ENCODE measurements at places on chromosomes 1 and 21. TPM values are rescaled to one million over a fixed set of nuclear protein-coding genes. Genes with fewer than 3 reads are reported as not detected.

The AK5 gene
- total RNA-seq: 4.1 TPM

- H3K4me1 ChIP-seq: peaks cover 18% of the 10 kb centered on the region
- no peaks in the 10 kb centered on the region for H3K36me3 ChIP-seq
- H3K27ac ChIP-seq: peak overlapping the region; percentile 95
- H3K4me3 ChIP-seq: peak overlapping the region; percentile 81
- no peak for DNase-seq
Observed at GRCh38 chr1:32073299-32074229, 825 bp downstream of the TMEM39B start.

The HLX gene
- total RNA-seq: 7.8 TPM

DNA sequence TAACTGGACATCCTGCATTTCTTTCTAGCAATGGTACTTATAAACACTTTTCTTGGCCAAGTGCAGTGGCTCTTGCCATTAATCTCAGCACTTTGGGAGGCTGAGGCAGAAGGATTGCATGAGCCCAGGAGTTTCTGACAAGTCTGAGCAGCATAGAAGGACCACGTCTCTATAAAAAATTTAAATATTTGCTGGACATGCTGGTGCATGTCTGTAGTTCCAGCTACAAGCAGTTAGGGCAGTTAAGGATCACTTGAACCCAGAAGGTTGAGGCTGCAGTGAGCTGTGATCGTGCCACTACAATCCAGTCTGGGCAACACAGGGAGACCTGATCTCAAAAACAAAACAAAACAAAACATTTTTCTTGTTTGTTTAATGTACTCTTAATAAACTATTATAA lies 434.0 kb downstream of the PLA2G4A start:
- H3K27me3 ChIP-seq: no peaks in the 10 kb centered on the region
- no peak for DNase-seq
- no peak overlapping the region for H3K27ac ChIP-seq
- H3K36me3 ChIP-seq: no peaks in the 10 kb centered on the region
- no peaks in the 10 kb centered on the region for H3K4me1 ChIP-seq
- H3K4me3 ChIP-seq: no peak overlapping the region

DNA sequence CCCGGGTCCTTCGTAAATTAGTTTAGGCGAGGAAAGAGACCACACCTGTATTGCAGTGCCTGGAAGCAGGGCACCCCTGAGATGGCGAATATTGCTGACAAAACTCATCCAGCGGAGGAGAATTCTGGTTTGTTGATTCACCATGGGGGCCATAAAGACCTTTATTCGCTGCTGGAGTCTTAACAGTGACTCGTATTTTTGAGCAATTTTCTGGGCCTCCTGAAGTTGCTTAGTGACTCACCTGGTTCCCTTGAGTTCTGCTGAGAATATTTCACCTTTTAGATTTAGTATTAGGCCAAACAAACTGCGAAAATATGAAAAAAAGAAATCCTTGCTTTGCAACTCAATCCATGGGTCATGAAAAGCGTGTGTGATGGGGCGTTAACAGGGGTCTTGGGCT lies 20.6 kb upstream of the H6PD start:
- peaks cover 8% of the 10 kb centered on the region for H3K27me3 ChIP-seq
- no peaks in the 10 kb centered on the region for H3K4me1 ChIP-seq
- no peak for DNase-seq

The SH3D21 gene
- total RNA-seq: 15.3 TPM

DNA sequence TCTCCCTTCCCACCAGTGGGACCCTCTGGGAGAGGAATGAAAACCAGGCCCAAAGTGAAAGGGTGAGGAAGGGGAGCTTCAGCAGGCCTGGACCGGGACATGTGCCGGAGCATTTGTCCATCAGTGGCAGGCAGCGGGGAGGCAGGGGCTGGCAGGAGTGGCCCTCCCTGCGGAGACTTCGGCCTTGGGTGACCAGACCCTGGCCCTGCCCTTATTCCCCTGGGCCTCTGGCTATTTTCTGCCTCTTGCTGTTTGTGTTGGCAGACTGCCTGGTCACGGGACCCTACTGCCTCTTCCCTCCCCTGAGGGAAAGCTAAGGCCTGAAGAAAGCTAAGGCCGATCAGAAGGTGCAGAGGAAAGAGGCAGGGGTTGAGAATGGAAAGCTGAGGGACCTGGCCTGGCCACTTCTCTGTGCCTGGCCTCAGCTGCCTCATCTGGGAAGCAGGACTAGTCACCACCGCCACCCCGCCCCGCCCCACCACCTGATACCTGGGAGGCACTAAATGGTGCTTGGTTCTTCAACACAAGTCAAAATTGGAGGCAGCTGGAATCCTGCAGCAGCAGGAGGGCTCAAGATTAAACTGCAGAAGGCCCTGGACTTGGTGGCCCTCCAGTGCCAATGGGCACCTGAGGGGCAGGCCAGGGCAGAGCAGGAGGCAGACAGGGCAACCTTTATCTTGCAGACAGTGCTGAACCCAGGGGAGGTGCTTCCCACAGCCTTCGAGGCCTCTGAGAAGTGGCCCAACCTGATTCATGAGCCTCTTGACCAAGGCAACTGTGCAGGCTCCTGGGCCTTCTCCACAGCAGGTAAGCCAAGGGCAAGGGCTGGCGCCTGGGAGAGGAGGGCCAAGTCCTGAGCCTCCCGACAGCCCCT lies 7.9 kb downstream of the TINAGL1 start:
- H3K27me3 ChIP-seq: no peaks in the 10 kb centered on the region
- peaks cover 49% of the 10 kb centered on the region for H3K4me1 ChIP-seq
- peak overlapping the region; percentile 92 for H3K27ac ChIP-seq
- no peak overlapping the region for H3K4me3 ChIP-seq
- H3K36me3 ChIP-seq: no peaks in the 10 kb centered on the region

- H3K27ac ChIP-seq: no peak overlapping the region
- H3K27me3 ChIP-seq: no peaks in the 10 kb centered on the region
- H3K36me3 ChIP-seq: no peaks in the 10 kb centered on the region
- no peaks in the 10 kb centered on the region for H3K4me1 ChIP-seq
Observed at GRCh38 chr1:161298116-161298515, 11.7 kb downstream of the MPZ start.

The PRAMEF9 gene
- total RNA-seq: not detected

The TGFB2 gene
- 0.41 TPM for total RNA-seq

DNA sequence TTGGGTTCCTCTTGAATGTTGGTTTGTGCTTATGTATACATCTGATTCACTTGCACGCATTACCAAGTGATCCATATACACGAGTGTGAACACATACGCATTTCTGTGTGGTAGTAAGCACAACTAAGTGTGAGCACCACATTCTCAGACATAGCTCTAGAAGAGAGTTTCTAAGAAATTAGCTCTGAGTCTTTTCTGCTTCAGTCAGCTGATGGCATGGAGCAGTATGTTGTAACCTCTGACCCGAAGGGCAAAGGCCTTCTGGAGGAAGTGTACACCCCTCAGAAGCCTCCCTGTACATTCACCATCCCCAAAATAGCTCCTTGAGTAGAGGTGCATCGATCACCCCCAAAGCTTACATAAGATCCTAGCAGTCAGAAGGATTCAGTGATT lies 183.7 kb downstream of the KIF26B start:
- H3K4me1 ChIP-seq: no peaks in the 10 kb centered on the region
- H3K36me3 ChIP-seq: no peaks in the 10 kb centered on the region
- H3K27me3 ChIP-seq: no peaks in the 10 kb centered on the region
- no peak overlapping the region for H3K27ac ChIP-seq
- no peak for DNase-seq

The OR2T11 gene
- total RNA-seq: not detected

DNA sequence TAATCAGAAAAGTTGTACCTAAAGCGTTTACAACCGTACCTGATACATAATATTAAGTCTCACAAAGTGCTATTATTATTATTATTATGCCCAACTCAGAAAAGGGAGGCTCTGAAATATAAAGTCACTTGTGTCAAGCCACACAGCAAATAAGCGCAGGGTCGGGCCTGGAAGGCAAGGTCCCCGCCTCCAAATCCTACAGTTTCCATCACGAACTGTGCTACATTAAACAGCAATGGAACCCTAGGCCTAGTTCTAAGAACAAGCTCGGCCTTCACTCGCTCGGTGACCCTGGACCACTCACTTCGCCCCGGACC lies 549 bp downstream of the PARS2 start:
- H3K27me3 ChIP-seq: no peaks in the 10 kb centered on the region
- peak overlapping the region; percentile 71 for H3K4me3 ChIP-seq
- H3K4me1 ChIP-seq: peaks cover 13% of the 10 kb centered on the region
- no peaks in the 10 kb centered on the region for H3K36me3 ChIP-seq
- no peak for DNase-seq

DNA sequence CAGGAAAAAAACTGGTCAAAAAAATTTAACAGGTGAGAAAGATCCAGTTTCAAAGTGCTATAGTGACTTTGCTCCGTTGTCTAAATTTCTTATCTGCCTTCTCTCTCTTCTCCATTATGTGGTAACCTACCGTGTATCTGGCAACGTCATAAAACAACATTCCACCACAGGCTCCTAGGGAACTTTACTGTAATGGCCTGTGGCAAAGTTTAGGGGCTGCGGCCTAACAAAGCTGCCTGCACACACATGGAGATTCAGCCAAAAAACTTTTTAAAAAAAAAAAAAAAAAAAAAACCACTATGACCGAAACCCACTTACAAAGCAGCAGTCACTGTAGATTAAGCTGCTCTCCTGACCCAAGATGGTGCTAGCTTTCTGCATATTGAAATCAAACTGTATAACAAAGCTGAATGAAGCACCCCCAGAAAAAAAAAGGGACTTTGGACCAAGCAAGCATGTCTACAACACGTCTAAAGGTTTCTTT lies 202.6 kb downstream of the SLC45A1 start:
- H3K36me3 ChIP-seq: no peaks in the 10 kb centered on the region

DNA sequence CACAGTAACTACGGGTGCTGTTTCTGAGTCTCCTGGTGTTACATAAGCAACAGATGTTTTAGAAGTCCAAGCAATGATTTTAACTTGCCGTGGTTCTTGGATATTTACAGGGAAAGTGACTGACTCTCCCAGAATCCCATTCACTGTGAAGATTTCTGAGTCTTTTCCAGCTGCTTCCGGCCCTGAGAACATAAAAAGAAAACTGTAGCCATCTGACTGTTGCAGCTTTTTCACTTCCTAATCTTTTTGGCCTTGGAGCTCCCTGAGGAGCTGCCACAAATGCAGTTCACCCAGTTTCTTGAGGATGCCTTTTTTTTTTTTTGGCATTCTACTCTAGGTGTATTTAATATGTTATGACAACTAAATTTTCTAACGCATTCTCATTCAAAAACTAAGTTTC lies 13.7 kb downstream of the CD84 start:
- H3K27me3 ChIP-seq: no peaks in the 10 kb centered on the region
- no peaks in the 10 kb centered on the region for H3K4me1 ChIP-seq
- no peak overlapping the region for H3K4me3 ChIP-seq
- H3K27ac ChIP-seq: no peak overlapping the region

- H3K4me1 ChIP-seq: no peaks in the 10 kb centered on the region
- no peaks in the 10 kb centered on the region for H3K27me3 ChIP-seq
- H3K27ac ChIP-seq: no peak overlapping the region
- H3K36me3 ChIP-seq: peaks cover 63% of the 10 kb centered on the region
- no peak for DNase-seq
Observed at GRCh38 chr1:26733392-26733791, 37.6 kb downstream of the ARID1A start.

- H3K27me3 ChIP-seq: no peaks in the 10 kb centered on the region
- H3K4me1 ChIP-seq: no peaks in the 10 kb centered on the region
- no peak overlapping the region for H3K4me3 ChIP-seq
- no peak for DNase-seq
- H3K36me3 ChIP-seq: no peaks in the 10 kb centered on the region
Observed at GRCh38 chr1:44926311-44926781, 60.0 kb downstream of the EIF2B3 start.

DNA sequence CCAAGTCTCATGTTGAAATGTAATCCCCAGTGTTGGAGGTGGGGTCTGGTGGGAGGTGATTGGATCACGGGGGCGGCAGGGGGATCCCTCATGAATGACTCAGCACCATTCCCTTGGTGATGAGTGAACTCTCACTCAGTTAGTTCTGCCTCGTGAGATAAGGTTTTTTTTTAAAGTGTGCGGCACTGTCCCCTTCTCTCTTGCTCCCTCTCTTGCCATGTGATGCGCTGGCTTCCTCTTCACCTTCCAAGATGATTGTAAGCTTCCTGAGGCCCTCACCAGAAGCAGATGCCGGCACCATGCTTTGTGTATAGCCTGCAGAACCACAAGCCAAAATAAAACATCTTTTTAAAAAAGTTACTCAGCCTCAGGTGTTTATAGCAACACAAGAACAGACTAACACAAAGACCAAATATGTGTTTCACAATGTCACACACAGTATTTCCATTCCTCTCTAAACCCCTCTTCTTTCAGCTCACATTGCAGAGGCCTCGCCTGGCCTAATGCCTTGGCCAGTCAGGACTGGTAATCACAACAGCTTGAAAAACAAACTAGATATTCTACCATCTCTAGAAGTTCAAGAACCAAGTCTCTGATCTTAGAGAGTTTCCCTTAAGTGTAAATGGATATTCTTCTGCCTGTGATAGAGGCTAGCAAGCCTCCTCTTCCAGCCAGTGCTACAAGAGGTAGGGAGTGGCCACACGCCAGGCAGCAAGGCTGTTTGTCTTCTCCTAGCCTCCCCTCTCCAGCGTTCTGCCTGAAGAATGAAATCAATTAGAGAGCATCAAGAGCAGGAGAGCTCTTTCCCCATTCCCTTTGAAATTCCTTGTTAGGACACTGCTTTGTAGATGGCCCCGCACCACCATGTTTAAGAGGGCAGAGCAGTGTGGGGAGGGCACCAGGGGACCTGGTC lies 19.6 kb upstream of the RAP1A start:
- no peaks in the 10 kb centered on the region for H3K27me3 ChIP-seq
- peaks cover 4% of the 10 kb centered on the region for H3K4me1 ChIP-seq
- DNase-seq: no peak
- no peaks in the 10 kb centered on the region for H3K36me3 ChIP-seq
- peak overlapping the region; percentile 48 for H3K27ac ChIP-seq

The SPRR3 gene
- not detected for total RNA-seq

The ZFP69B gene
- 0.68 TPM for total RNA-seq

GRCh38 chr1:196593955-196594354 lies 14.3 kb downstream of the KCNT2 start:
- H3K4me1 ChIP-seq: no peaks in the 10 kb centered on the region
- no peak overlapping the region for H3K27ac ChIP-seq
- H3K36me3 ChIP-seq: no peaks in the 10 kb centered on the region
- H3K27me3 ChIP-seq: no peaks in the 10 kb centered on the region
- DNase-seq: no peak
- no peak overlapping the region for H3K4me3 ChIP-seq

DNA sequence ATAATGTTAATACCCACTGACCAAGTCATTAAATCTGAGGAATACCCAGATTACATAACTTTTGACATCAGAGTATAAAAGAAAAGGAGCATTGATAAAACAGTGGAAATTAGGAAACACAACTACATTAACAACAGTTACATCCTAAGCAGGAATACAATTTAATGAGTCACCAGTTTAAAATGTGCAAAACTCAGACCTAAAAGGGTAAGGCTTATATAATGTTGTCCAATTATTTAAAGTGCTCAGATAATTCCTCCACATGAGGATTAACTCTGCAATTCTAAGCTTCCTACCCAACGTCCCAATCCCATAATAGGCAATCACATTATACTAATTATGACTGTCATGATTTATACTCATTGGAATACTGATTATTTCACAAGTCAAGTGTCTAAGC lies 50.5 kb downstream of the ABL2 start:
- no peaks in the 10 kb centered on the region for H3K27me3 ChIP-seq
- no peak for DNase-seq
- H3K4me1 ChIP-seq: no peaks in the 10 kb centered on the region
- H3K4me3 ChIP-seq: no peak overlapping the region
- H3K36me3 ChIP-seq: no peaks in the 10 kb centered on the region

GRCh38 chr1:157487504-157487903 lies 64.8 kb downstream of the FCRL5 start:
- H3K4me1 ChIP-seq: no peaks in the 10 kb centered on the region
- H3K27me3 ChIP-seq: no peaks in the 10 kb centered on the region
- H3K27ac ChIP-seq: no peak overlapping the region
- H3K4me3 ChIP-seq: no peak overlapping the region
- H3K36me3 ChIP-seq: no peaks in the 10 kb centered on the region
- no peak for DNase-seq

Data from transverse colon (tissue), 4 donors.